ENCODE measurements at places on chromosomes 1 and 21.

DNA sequence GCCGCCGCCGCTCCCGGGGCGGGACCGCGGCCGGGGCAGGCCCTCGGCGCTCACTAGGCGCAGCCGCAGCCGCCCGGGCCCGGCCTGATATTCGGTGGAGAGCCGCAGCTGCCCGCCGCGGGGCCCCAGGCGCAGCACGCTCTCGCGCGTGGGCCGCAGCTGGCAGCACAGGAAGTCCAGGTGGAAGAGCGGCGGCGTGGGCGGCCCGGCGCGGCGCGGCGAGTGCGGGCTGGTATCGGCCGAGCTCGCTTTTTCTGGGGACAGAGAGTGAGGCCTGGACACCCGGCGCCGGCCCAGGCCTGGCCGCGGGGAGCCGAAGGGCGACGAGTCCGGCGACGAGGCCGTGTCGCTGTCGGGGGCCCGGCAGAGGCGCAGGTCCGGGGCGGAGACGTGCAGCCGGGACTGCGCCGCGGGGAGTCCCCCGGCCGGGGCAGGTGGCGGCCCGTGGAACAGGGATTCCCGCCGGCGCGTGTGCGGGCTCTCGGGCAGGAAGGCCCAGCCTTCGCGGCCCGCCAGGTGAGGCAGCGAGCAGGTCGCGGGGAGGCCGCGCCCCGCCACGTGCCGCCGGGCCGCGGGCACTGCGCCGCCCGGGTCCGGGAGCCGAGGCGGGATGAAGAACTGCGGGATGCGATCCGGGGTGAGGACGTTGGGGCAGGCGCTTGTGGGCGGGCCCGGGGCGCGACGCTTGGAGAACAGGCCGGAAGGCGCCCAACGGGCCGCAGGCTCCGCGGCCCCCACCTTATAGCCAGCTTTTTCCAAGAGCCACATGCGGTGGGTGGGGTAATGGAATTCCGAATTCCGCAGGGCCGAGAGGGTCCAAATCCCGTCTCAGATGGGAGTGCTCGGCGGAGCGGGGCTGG, 1.2 kb downstream of the C2CD4D start:
- DNase-seq: no peak

- DNase-seq: peak; percentile 40
Observed at GRCh38 chr1:27634177-27634984, 604 bp downstream of the FGR start.

GRCh38 chr1:183215936-183216335, 29.9 kb downstream of the LAMC2 start:
- DNase-seq: no peak

DNA sequence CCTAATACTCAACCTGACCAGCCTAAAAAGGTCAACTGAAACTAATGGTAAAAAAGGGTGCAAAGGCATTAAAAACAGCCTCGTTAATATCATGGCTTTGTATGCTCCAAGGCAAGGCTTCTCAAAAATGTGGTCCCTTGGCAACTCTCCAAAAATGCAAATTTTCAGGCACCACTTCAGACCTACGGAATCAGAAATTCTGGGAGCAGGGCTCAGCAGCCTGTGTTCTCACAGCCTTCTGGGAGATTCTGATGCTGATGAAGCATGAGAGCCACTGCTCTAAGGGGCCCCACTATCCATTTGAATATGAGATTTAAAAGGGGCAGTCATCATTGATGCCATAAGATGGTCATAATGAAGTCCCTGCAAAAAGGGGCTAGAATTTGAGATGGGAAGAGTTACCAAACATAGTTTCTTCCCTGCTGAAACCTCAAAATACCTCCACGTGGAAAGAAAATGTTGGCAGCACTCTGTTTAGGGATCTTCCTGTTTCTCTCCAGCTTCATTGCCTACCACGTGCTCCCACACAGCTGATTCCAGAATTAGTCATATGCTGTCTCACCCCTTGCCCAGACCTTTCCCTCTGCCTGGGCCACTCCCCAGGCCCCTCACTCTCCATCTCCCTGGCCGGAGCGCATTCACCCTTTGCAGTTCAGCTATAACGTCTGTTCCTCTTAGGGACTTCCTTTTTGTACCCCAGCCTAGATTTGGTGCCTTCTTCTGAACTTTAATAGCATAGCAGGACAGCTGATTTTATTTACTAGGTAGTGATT, 46.7 kb downstream of the PHC2 start:
- DNase-seq: no peak

DNA sequence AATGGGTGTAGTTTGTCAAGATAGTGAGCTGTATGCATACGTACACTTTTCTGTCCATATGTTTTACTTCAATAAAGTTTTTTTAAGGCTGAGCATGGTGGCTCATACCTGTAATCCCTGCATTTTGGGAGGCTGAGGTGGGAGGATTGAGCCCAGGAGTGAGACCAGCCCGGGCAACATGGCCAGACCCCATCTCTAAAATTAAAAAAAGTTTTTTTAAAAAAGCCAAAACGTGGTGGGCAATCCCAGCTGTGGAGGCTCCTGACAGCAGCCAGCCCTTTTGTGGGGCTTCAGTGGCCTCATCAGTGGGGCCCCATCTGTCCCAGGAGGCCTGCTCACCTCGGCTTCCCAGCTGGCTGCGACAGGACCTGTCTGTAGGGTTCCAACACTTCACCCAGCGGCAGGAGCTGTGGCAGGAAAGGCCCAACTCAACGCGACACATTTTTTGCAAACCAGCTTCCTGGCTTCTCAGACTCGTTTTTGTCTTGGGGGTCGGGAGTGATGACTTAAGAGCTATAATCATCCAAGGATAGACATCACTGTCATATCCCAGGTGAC, 56.9 kb upstream of the LBR start:
- DNase-seq: no peak

DNA sequence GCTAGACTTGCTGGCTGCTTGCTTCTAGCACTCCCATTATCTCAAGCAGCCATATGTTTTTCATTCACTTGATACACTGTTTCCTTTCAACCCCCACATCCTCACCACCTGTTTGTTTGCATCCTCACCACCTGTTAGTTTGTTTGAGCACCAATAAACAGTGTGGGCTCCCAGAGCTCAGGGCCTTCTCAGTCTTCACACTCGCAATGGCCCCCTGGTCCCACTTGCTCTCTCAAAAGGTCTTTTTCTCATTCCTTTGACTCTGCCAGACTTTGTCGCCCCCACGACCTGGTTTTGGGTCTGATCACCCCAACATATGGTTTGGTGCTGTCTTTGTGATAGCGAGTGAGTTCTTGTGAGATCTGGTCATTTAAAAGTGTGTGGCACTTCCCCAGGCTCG, 6.2 kb upstream of the PADI4 start:
- DNase-seq: no peak

DNA sequence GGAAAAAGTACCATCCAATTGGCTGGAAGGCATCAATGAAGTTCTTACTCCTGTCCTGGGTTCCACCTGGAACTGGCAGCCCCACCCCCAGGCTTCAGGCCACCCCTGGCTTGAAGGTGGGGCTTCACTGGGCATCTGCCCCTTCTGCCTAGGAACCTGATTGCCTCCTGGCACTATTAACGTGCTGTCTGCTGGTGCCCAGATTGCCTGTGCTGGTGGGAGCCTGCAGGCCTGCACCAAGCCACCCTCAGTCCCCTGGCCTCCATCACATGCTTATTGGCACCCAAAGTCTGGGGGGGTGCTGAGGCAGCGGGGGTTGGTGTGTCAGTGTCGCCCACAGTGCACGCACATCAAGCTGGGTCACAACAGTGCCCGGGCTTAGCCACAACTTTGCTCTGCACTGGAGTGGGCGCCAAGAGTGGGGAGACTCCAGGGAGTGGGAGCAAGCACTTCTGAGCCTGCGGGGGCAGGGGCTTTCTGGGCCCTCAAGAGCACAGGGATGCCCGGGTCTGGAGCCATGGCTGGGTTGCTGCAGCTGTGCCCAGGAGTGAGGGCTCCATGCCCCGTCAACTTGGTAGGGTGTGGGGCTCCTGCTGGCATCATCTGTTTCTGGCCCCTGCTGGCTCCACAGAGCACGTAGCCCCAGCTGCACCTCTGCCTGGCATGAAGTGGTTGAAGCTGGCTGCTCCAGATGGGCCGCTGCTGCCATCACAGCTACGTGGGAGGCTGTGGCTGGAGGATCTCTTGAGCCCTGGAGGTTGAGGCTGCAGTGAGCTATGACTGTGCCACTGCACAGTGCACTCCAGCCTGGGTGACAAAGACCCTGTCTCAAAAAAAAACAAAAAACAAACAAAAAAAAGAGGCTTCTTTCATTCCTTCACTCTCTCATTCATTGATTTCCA, 4.1 kb upstream of the LSM10 start:
- no peak for DNase-seq

DNA sequence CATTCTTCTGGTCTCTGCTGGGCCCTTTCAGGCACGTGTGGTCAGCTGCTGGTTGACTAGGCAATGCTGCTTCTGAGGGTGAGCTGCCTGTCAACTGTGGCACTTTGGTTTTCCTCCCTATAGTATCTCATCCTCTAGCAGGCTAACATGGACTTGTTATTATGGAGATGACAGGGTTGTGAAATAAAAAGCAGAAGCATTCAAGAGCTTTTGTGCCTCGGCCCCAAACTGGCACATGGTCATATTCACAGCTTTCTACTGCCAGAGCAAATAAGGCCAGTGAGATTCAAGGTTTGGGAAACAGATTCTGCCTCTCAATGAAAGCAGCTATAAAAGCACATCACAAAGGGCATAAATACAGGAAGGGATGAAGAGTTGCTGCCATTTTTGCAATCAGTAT, 1.6 kb upstream of the ZNF124 start:
- no peak for DNase-seq

- DNase-seq: no peak
Observed at GRCh38 chr1:108096089-108096488, 104.1 kb downstream of the SLC25A24 start.

DNA sequence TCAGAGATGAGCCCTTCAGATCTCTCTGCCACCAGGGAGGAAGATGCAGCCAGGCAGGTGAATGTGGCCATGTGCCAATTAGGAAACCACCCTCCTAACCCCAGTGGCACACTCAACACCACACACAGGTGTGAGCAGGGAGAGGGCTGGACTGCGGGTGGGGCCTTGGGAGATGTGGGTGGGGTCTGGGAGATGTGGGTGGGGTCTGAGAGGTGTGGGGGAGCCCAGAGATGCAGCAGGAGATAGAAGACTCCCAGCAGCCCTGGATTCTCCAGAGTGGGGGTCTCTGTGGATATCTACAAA, 43.2 kb upstream of the COL6A1 start:
- no peak for DNase-seq

DNA sequence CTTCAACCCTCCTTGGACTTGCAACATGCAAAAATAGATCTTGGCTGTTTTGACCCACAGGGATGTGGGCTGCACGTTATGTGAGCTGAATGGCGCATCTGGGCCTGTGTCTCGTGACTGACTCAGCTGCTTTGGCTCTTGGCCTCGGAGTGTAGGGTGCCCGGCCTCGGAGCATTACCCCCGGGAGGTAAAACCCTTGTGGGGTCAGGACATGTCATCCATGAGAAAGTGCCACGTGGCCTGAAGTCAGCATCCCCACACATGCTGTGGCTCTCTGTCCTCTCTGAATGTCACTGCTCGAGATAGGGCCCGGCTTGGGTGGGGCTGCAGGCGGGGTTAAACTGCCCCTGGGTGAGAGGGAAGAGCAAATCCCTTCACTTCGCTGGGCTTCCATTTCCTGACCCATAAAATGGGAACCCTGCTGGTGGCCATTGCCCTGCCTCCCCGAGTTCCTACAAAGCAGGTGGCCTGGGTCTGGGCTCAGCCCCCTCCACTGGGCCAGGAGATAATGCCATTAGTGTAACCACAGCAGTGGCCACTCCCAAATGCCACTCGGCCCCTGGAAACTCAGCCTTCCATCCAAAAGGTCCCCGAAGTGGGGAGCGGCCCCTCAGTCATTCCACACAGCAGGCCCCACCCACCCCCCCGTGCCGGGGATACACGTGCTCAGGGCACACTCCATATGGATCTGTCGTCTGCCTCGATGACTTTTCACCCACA, 22.8 kb upstream of the TSPEAR start:
- no peak for DNase-seq

DNA sequence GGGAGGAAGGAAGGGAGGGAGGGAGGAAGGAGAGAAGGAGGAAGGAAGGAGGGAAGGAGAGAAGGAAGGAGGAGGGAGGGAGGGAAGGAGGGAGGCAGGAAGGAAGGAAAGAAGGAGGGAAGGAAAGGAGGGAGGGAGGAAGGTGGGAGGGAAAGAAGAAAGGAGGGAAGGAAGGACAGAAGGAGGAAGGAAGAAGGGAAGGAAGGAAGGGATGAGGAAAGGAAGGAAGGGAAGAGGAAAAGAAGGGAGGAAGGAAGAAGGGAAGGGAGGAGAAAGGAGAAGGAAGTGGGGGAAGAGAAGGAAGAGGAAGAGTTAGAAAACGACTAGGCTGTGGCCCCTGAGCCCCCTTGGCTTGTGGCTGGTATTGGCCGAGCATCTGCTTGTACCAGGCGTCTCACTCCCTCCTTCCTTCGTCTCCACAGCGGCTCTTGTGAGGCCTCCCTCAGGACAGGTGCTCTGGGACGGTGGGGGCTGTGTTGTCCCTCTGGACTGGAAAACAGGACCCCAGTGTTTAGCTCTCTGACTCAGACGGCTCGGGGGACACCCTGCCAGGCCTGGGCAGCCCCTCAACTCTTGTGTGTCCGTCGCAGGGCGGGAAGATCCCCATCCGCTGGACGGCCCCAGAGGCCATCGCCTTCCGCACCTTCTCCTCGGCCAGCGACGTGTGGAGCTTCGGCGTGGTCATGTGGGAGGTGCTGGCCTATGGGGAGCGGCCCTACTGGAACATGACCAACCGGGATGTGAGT, 36.2 kb upstream of the C1QA start:
- DNase-seq: no peak

- DNase-seq: no peak
Observed at GRCh38 chr21:27333096-27333495, 366.2 kb upstream of the ADAMTS5 start.

DNA sequence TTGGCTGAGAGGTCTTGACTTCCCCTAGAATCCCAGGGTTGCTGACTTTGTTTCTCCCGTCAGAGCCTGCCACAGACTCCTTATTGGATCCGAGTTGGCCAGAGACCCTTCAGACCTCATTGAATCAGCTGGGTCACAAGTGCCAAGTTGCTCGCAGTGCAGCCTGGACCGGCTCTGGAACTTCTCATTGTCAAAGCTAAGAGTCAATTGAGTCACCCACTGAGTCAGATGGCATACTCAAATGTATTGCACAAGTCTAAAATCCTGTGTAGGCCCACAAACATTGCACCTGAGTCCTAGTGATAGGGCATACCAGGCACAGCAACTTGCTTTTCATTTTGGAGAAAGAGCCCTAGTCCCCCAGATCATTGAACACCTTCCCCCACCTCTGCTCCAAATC, 20.4 kb upstream of the SCAF4 start:
- no peak for DNase-seq

All from CD4-positive, alpha-beta T cell treated with Interleukin-2 at 100 ng/mL for 4 hours (primary cell).